Hematopoietic multipotent progenitor cell treated with erythropoietin and hydrocortisone succinate and interleukin-3 and kit ligand, for 8 days (in vitro differentiated cells): ENCODE measurements at places on chromosomes 16 and 17.

DNA sequence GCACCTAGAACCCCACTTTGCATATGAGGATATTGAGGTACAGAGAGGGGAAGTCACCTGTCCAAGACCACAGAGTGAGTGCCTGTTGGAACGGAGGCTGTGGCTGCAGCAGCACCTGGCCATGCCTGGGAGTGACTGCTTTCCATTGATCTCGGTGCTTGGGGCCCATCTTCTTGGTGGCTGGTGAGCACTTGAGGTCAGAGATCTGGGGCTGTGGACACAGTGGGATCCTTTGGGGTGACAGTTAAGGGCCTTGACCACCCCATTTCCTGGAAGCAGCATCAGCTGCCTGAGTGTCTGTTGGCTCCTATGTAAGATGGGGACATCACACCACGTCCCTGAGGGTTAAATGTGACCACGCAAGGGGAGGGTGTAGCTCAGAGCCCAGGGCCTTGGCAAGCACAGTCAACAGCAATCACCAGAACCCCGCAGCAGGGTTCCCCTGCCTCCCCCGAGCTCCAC is 111.7 kb downstream of the IRF8 start:
- DNase-seq = no peak

- peak; percentile 45 for DNase-seq
Measured at GRCh38 chr17:18258356-18259038, at the start of gene FLII. FLII (minus strand) TSS chr17:18258738; CDS start chr17:18258690, 48 bp downstream.

GRCh38 chr16:77499373-77500285 is 64.8 kb upstream of the ADAMTS18 start:
- no peak for DNase-seq

- peak; percentile 3 for DNase-seq
Measured at GRCh38 chr17:55063885-55064874, 95.6 kb downstream of the STXBP4 start.

- no peak for DNase-seq
Measured at GRCh38 chr17:31147507-31148202, 52.9 kb downstream of the NF1 start.

GRCh38 chr17:18005496-18005895 is 32.8 kb downstream of the DRC3 start:
- DNase-seq = no peak

- no peak for DNase-seq
Measured at GRCh38 chr17:4509923-4510617, 11.4 kb downstream of the SPNS2 start.

DNA sequence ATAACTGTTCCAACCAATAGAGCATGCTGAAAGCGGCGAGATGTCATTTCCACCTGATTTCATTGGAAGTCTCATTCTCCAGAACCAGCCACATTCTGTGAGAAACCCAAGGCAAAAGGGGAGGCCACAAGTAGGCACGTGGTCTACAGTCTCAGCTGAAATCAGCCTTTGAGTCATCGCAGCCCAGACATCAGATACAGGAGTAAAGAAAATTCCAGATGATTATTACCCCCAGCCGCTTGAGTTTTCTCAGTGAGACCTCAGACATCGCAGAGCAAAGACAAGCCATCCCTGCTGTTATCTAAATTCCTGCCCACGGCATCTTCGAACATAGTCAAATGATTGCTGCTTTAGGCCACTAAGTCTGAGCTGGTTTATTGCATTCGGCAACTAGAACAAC is 23.1 kb downstream of the STAT3 start:
- DNase-seq = peak; percentile 45

DNA sequence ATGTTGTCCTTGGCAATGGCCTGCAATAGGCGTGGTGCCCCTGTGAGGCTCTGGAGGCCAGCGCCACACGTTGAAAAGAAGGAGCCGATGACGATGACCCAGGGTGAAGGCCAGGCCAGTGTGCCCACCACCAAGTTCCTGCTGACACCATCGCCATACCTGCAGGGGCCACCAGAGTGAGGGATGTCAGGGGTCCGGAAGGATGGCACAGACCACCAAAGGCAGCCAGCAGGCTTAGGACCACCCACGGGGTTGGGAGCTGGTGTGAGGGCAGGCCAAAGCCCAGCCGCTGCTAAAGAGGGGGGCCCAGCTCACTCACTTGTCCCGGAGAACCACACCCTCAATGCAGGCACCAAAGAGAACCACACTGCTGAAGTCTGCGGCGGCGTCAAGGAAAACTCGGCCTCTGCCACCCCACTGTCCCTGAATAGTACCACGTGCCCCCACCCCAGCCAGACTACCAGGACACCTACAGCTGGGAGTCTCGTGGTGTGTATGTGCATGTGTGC is 6.5 kb upstream of the LCAT start:
- DNase-seq = no peak

DNA sequence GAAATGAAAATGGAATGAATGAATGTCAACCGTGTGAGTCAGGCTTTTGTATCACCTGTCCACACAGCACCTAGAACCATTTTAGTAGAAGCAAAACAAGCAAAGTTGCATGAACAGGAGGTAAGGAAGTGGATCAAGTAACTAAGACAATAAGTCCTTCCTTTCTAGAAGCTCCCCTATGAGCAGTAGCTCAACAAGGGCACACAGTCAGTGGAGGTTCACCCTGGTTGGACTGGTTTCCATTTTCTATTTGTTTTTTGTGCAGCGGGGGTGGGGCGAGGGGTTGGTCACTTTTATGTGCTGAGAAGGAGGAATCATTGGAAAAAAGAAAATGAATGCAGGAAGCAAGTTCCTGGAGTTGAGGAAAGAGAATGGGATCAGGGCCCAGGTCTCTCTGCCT is 4.0 kb upstream of the HSBP1 start:
- DNase-seq = no peak

DNA sequence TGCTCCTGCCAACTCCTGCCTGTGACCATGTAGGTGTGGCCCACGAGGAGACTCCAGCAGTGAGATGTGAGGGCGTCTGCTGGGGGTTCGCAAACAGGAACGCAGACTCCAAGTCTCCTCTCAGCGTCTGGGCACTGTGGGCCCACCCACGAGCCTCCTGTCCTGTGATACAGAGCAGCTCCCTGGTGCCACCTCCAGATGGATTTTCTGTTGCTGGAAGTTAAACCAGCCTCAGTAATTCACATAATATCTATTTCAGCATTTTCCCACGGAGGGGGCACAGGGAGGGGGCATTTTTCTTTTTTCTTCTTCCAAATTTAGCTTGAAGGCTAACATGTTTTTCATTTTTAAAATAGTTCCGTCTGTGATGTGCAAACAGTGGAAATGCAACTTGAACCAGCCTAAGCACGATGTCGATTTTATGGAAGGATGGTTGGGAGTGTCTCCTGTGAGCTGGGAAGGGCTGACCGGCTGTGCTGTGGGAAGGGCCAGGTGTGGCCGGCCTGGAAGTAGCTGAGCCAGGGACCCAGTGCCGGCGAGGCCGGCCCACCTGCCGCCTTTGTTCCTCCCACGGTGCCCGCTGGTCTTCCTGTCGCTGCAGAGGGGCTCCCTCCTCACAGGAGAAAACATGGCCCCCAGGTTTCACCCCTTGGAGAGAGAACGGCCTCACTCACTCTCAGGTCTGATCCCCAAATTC is 3.9 kb upstream of the RAB40B start:
- DNase-seq = no peak

GRCh38 chr16:87351320-87351698 is 32.3 kb downstream of the FBXO31 start:
- no peak for DNase-seq

DNA sequence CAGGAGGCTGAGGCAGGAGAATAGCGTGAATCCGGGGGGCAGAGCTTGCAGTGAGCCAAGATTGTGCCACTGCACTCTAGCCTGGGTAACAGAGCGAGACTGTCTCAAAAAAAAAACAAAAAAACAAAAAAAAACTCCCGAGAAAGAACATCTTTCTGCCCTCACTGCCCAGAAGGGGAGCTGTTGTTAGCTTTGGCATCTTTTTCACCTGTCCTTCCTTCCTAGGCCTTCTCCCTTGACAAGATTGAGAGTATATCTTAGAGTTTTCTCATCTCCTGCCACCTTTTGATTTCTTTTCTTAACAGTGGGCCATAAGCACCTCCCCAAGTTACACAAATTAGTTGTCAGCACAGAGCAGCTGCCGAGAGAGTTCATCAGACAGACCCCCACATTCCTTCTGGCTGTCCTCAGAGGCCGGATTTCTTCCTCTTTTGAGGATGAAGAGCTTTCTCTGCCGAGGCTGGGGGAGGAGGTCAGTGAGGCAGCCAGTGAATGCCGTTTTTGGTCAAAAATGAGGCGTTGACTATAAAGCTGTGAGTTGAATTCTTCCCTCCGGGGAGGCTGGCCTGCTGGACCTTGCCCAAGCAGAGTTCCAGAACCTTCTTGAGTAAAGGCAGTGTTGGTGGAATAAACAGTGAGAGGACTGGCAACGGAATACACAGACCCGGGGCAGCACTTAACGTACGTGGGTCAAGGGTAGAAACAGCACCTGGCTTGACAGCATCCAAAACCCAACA is 127.0 kb downstream of the ABCC6 start:
- peak; percentile 23 for DNase-seq

DNA sequence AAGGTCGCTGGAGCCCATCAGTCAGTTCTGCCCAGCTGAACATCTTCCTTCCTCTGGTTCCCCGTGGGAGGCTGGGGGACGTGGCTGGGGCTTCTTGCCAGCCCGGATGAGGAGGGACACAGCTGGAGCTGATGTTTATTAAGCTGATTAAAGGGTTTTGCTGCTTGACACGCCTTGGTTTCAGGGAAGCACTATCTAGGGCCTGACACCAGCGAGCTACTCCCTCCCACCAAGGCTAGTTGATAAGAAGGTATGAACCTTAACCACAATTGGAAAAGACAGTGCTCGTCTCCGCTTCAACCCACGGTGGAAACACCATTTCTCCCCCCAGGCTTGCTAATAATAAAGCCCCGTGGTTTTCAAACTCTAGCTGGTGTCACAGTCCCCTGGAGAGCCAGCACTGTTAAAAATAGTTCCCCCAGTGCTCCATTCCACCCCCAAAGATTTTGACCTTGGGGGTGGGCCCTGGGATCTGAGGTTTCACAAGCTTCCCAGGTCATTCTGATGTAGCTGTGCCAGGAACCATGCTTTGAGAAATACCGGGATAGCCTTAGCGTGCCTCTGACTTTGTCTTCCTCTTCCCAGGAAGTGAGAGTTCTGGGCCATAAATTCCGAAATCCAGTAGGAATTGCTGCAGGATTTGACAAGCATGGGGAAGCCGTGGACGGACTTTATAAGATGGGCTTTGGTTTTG is 5.5 kb downstream of the DHODH start:
- peak; percentile 98 for DNase-seq

GRCh38 chr17:76710863-76711611 is at the start of gene MXRA7:
MXRA7 (minus strand) TSS chr17:76710965; CDS start chr17:76710946, 19 bp downstream.
- DNase-seq = no peak

GRCh38 chr16:80610481-80611156 is 69.8 kb downstream of the DYNLRB2 start:
- DNase-seq = peak; percentile 28

DNA sequence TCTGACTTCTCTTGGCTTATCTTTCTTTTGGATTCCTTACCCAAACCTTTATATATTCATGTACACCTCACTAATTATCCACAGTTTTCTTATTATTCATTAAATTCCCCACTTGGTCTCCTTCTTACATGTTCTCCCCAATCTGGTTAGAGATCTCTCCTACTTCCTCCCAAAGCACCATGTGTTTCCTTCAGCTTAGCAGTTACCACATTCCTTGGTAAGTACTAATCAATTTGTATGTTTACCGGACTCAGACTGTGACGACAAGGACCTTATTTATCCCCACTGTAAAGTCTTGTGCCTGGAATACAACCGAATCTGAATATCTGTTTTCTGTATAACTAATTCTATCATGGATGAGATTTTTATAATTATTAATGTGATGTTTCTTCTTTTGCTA is 389.5 kb downstream of the KCNJ2 start:
- DNase-seq = no peak

GRCh38 chr16:84785843-84786581 is 33.8 kb upstream of the CRISPLD2 start:
- DNase-seq = peak; percentile 61

- no peak for DNase-seq
Measured at GRCh38 chr17:77375917-77376651, 235.3 kb downstream of the SEC14L1 start.

DNA sequence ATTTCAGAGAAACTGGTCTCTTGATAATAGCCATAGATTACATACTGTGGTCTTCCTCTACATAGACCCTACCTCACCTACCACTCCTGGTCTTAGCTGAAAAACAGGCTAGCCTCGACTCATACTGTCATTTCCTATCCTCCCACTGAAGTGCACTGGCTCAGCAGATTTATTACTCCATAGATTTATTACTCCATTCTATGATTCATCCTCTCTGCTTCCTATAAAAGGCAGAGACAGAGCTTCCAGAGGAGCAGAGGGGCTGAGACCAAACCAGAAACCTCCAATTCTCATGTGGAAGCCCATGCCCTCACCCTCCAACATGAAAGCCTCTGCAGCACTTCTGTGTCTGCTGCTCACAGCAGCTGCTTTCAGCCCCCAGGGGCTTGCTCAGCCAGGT is at the start of gene CCL7:
Gene CCL7, plus strand, starts transcription at position 253 of the 400 bp plus-strand sequence. Its CDS starts 70 bp downstream, at position 323.
- no peak for DNase-seq

GRCh38 chr17:31802502-31802901 is 56.5 kb downstream of the COPRS start:
- peak; percentile 24 for DNase-seq

DNA sequence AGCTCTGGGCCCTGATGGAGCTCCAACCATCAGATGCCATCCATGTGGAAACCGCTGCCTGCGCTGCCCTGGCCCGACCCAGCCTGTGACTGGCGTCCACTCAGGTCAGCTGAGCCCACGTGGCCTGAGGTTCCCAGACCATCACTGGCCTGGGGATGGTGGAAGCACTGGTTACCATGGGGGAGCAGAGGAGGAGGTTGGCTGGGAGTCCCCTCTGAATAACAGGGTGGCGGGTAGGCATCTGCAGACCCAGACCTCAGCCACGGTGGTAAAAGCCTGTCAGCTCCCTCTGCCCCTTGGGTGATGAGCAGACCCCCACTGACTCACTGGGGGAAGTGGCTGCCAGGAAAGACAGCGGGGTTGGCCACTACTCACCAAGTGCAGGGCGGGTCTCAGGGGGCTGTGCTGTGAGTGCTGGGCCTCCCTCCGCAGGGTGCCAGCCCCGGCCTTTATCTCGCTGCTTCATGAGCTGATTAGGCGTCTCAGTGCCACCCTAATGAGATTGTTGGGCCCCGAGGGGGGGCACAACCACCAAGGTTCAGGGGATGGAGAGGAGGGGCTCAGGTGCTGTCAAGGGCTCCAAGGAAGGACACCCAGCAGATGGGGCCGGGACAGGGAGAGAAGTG is at the start of gene PDE6G:
Gene PDE6G, minus strand, starts transcription at position 425 of the 626 bp plus-strand sequence. CDS start 3,237 bp downstream, outside the sequence.
- peak; percentile 48 for DNase-seq
